ENCODE measurements at places on chromosomes 1 and 21.

- no peak for DNase-seq
These were observed 112.6 kb downstream of the PLD5 start for GRCh38 chr1:242411901-242412300.

GRCh38 chr1:240234485-240235210, 143.0 kb downstream of the FMN2 start:
- no peak for DNase-seq

- DNase-seq, result no peak
These were observed 104.2 kb upstream of the GCLM start for GRCh38 chr1:94013367-94013878.

GRCh38 chr1:235074523-235075047, 54.1 kb downstream of the TOMM20 start:
- DNase-seq, result no peak

DNA sequence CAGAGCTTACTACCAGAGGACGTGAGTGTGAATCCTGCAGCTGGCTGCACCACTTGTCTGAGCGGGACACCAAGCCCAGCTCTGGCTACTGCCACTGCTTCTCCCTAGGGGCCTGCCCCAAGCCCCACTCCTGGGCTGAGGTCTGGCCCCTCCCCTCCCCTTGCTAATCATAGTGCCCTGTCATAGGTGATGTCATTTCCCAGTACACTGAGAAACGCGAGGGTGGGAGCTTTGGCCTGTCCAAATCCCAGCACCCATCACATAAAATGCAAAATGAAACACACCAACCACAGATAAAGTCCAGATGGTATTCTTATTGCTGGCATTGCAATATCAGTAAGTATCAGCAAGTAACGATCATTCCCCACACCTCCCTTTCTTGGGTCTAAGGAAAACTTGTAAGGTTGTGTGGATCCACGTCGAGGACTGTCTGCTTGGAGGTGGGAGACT, 77.7 kb downstream of the TOMM20 start:
- no peak for DNase-seq

- no peak for DNase-seq
These were observed 23.3 kb downstream of the RIMKLA start for GRCh38 chr1:42403880-42404400.

DNA sequence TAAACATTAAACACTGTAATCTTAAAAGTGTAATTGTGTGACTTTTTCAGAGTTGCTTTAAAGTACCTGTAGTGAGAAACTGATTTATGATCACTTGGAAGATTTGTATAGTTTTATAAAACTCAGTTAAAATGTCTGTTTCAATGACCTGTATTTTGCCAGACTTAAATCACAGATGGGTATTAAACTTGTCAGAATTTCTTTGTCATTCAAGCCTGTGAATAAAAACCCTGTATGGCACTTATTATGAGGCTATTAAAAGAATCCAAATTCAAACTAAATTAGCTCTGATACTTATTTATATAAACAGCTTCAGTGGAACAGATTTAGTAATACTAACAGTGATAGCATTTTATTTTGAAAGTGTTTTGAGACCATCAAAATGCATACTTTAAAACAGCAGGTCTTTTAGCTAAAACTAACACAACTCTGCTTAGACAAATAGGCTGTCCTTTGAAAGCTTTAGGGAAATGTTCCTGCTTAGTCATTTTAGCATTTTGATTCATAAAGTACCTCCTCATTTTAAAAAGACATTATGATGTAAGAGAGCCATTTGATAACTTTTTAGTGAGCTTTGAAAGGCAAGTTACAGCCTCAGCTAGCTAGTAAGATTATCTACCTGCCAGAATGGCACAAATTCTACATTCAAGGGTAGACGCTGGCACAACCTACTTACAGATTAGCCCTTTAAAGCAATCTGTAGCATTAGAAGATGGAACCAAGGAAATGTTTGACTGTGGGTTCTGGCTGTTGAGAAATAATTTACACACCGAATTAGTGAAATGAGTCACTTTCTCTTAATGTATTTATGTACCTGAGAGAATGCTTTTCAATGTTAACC, 9.4 kb downstream of the SOD1 start:
- DNase-seq, result no peak

GRCh38 chr21:29149808-29150425, 19.5 kb downstream of the MAP3K7CL start:
- DNase-seq, result no peak

- no peak for DNase-seq
These were observed 118.0 kb upstream of the BARHL2 start for GRCh38 chr1:90834886-90835660.

DNA sequence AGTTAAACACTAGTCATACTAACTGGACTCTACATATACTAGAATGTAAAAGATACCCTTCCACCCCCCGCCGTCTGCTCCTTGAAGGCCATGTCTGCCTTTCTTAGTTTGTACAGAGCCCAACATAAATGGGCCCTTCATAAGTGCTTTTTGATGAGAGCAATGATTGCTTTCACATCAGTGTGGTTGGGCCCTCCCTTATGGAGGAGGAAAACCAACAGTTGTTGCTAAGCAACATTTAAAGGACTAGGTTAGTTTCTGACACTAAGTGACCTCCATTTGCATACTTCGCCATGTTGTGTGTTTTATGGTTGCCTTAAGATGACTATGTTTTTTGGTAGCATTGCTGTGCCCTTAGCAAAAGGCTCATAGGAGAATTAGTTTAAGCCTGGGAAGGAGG, 182.0 kb upstream of the SGIP1 start:
- no peak for DNase-seq

DNA sequence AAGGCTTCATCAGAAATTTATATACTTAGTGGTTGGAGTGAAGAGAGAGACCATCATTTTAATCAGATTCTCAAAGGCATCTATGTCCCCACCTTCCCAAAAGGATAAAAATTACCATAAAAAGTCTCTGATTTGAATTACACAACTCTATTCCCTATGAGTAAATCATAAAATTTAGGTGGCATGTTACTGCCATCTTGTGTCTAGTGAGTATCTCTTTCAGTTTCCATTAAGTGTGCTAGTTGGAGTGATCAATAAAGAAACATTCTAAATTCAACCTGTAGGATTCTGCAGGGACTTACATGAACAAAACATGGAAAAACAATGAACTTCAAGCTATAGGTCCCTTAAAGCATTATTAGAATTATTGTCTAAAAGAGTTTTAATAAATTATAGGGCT, 655.4 kb downstream of the LTN1 start:
- no peak for DNase-seq

DNA sequence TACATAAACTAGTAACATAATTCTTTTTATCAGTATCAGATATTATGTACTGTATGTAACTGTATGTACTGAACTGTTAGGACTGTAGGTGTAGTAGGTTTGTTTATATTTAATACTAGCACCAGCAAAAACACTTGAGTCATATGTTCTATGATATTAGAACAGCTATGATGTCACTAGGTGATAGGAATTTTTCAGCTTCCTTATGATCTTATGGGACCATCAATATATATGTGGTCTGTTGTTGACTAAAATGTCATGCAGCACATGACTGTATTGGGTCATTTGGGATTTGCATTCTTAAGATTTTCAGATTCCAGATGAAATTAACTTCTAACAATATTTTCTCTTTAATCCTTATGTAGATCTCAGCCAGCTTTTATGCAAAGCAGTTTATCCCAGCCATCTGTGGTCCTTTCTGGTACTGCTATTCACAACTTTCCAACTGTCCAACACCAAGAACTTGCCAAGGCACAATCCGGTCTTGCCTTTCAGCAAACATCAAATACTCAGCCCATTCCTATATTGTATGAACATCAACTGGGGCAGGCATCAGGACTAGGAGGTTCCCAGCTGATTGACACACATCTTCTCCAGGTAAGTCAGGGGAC, 38.3 kb upstream of the MYOCOS start:
- no peak for DNase-seq

GRCh38 chr1:203478986-203479385, 3.4 kb downstream of the PRELP start:
- no peak for DNase-seq

DNA sequence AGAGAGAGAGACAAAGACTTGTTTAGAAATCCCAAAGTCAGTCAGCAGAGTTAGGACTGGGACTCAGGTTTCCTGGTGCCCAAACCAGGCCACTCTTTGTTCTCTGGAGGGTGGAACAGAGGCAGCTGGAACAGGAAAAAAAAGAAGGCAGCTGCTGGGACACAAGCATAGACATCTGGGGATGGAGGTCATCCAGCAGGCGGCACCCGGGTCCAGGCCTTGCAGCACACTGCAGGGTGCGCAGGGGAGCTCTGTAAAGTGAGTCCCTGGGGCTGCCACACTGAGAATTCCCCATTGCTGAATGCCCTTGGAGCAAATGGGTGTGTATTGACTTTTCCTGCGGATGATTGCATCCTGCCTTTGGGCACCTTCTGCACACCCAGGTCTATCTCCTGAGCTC, 222.9 kb upstream of the CSF3R start:
- no peak for DNase-seq

GRCh38 chr1:85584923-85585322, 4.4 kb downstream of the CCN1 start:
- no peak for DNase-seq

DNA sequence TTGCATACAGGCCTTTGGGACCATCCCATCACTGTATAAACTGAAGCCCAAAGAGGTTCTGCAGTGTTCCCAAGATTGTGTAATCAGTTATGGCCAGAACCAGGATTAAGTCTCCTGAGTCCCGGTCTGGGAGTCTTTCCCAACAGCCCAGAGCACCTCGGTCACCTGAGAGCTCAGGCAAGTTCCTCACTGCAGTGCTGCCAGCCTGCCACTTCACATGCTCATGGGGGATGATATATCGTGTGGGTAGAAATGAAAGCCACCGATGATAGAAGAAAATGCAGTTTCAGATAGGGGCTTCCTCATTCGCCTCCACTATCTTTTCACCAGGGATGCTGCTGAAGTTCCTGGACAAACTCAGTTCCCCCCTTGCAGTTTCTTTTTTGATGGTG, 30.4 kb downstream of the FHAD1 start:
- DNase-seq, result no peak

DNA sequence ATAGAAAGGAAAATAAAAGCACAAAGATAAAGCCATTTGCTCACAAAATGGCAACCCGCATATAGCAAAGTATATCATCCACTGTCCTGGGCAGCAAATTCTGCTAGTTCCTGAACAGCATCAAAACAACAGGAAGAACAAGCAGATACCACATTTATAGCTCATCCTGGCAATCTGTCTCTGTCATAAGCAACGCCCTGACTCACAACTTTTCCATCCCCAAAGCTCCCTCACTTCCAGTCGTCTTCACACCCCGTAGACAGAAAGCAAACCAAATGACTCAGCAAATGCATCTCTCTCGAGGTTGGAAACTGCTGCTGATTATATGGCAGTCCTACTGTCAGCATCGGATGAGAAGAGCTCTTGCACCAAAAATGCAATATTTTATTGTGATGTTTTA, 65.8 kb downstream of the AK5 start:
- DNase-seq, result peak; percentile 48

DNA sequence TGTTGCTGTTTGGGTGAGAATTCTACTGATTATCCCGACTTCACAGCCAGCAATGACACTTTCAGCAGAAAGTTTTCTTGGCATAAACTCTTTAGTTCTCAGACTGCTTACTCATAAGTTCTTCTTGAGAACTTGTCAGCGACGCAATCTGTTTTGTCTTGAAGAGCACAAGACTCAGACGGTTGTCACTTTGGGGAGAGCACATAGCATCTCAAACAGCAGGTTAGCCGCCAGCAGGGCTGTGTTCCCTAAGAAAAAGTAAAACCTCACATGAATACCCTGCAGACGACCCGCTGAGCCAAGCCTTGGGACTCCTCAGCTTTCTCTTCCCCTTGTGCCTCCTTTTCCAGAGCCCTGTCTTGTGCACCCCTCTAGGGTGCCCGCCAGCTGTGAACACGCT, 11.4 kb downstream of the AGMAT start:
- no peak for DNase-seq

DNA sequence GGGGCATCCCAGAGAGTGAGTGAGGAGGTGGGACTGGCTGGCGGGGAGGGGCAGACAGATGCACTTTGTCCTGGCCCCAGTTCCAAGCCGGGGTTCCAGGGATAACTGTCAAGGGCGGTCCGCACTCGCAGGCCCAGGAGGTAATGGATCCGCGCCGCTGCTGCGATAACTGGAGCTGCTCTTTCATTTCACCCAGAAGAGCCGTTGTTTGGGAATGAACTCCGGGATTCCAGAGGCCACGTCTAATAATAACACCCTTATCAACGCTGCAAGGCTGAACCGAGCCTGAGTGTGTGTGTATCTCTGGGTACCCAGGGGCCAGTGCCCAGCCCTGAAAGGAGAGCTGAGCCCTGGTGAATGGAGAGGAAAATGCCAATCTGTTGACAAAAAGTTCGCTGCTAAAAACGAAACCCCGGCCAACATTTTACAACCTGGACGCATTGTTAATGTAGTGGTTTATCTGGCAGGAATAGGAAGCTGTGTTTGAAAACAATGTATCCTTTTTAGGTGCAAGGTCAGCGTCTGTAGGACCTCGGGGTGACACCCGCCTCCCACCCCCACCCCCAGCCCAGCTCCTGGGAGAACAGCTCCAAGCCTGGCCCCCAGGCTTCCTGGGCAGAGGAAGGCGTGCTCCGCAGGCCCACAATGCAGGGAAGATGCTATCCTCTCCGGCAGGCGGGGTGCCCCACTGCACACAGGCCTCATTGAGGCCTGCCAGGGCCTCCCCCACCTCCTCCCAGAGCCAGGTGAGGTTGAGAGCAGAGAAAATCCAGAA, 119.7 kb downstream of the PROX1 start:
- no peak for DNase-seq

- no peak for DNase-seq
These were observed 10.9 kb upstream of the COA7 start for GRCh38 chr1:52709016-52709415.

- DNase-seq, result no peak
These were observed 9.4 kb downstream of the TIAM1 start for GRCh38 chr21:31334648-31335121.

GRCh38 chr21:35827004-35827403, 233.3 kb downstream of the SETD4 start:
- DNase-seq, result no peak

GRCh38 chr1:21241771-21242581, 48.3 kb downstream of the ECE1 start:
- DNase-seq, result no peak

DNA sequence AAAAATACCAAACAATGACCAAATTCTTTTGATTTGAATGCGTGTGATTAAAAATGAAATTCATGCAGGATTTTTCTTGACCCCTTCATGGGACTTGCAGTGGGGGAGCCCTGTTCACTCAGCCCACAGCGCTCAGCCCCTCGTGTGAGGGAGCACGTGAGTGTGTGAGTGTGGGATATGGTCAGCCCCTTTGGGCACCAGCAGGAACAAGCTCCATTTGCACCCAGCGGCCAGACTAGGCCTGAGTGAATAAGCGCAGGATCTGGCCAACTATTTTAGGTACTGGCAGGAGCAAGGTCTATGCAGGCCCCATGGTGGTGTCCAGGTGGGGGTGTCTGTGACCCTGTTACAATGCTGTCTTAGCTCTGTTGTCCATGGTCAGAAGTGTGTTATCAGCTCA, 1631.2 kb downstream of the BRINP3 start:
- DNase-seq, result no peak

- DNase-seq, result no peak
These were observed 126.1 kb upstream of the KIAA1614 start for GRCh38 chr1:180786624-180787023.

GRCh38 chr1:18960409-18960808, 3.9 kb upstream of the IFFO2 start:
- no peak for DNase-seq

All from kidney epithelial cell (primary cell).